ENCODE measurements at places on chromosomes 16 and 17. TPM values are rescaled to one million over a fixed set of nuclear protein-coding genes. Genes with fewer than 3 reads are reported as not detected.
A peak's percentile ranks its signal among the peaks of the same experiment; 100 is the strongest.

DNA sequence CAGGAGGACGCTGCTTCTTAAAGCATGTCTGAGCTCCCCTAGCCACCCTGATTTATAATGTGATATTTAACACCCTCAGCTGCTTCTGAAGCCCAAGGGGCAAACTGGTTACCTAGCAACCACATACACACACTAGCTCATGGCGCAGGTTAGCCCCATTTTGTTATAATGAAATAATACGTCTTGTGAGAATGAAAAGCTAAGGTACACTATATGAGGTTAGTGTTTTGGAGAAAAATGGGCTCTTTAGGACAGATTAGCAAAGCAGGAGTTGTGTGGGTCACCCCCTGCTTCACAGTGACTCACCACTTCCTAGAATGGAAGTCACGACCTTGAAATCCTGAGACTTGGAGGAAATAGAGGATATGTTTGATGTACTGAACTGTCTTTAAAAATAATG, 404.8 kb upstream of the HSBP1 start:
- DNase-seq: no peak

Gene SLFN5
- total RNA-seq: 0.07 TPM

DNA sequence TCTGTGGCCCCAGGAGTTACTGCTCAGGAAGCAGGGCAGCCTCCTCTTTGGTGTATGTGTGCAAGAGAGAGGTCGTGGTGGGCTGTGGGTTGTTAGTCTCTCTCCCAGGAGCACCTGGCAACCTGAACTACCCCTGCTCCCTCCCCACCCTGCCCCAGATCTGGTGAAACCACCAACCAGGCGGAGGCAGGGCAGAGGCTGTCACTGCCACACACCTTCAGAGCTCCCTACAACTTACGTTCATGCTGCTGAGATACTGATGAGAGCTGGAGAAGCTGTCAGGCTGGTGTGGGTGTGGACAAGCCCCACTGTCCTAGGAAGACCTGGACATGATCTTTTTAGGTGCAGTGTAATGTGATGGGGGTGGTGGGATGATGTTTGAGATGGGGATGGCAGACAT, 24.3 kb downstream of the GOSR2 start:
- DNase-seq: no peak

- no peak for DNase-seq
Observed at GRCh38 chr16:68369697-68370580, 59.1 kb downstream of the PRMT7 start.

DNA sequence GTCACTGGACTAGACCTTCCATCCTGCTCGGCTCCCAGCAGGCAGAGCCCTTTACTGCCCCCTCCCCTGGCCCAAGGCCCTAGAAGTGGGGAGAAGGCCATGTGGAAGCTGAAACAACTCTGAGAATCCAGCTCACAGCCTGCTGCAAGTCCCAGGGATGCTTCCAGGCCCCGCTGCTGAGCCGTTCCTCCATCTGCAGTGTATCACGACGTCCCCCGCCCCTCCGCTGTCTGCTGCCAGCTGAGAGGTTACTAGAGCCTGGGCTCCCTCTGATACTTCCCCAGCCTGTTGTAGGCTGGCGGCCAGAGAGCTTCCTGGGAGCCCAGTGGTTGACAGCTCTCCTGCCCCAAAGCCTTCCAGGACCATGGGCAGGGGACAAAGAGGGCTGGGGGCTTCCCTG, 118.2 kb downstream of the MGAT5B start:
- DNase-seq: no peak

- DNase-seq: no peak
Observed at GRCh38 chr16:11190588-11191560, 65.1 kb downstream of the SOCS1 start.

GRCh38 chr16:75237398-75238131, 13.9 kb downstream of the BCAR1 start:
- DNase-seq: no peak

DNA sequence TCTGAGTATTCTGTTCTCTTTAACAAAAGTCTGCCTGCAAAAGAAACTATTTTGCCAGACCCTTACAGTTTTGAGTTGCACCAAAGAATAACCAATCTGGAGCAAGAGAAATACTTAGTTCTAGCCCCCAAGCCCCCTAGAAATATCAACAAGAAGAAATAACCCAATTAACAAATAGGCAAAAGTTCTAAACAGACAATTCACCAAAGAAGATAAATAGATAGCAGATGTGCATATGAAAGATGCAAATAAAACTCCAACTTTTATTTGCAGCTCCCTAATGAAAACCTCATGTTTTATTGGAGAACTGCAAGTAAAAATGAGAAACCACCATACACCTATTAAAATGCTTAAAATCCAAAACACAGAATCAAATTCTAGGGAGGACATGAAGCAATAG, 1308.0 kb downstream of the CDH11 start:
- no peak for DNase-seq

GRCh38 chr16:5032748-5033167, 977 bp downstream of the NAGPA start:
- no peak for DNase-seq

- DNase-seq: peak; percentile 63
Observed at GRCh38 chr16:87930456-87930855, 5.9 kb downstream of the CA5A start.

Gene GSE1
- total RNA-seq: 6.0 TPM

Gene CSH2
- total RNA-seq: not detected

- peak; percentile 11 for DNase-seq
Observed at GRCh38 chr16:14148016-14148415, 76.9 kb downstream of the MRTFB start.

GRCh38 chr17:78715876-78716275, 66.2 kb downstream of the CYTH1 start:
- DNase-seq: no peak

Gene CIITA
- 96.5 TPM for total RNA-seq

GRCh38 chr16:21300309-21301167, 22.4 kb upstream of the CRYM start:
- DNase-seq: peak; percentile 94

DNA sequence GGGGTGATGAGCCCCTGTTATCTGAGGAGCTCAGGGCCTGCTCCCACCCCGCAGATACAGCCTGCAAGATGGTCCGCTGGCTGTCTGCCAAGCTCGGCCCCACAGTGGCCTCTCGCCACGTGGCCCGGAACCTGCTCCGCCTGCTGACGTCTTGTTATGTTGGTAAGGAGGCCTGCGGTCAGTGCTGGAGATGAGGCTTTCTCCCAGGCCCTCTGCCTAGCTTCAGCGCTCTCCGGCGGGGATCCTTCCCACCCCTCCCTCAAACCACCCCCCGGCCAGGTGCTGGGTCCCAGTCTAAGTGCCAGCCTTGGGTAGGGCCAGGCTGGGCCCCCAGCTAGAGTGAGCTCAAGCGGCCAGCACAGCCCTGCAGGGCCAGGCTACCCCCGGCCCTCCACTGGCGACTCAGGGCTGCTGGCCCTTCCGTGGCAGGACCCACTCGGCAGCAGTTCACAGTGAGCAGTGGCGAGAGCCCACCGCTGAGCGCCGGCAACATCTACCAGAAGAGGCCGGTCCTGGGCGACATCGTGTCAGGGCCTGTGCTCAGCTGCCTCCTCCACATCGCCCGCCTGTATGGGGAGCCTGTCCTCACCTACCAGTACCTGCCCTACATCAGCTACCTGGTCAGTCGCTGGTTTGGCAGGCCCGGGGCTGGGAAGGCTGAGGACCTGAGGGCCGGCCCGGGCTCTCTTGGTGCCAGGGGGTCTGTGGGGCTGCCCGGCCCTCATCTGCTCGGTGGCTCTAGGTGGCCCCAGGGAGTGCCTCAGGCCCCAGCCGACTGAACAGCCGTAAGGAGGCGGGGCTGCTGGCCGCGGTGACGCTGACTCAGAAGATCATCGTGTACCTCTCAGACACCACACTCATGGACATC, 6.1 kb downstream of the WDR81 start:
- DNase-seq: peak; percentile 33

Gene PKMYT1
- 17.6 TPM for total RNA-seq

Gene C16orf78
- total RNA-seq: not detected

Gene ZNF23
- 13.6 TPM for total RNA-seq

Gene PTX4
- not detected for total RNA-seq

DNA sequence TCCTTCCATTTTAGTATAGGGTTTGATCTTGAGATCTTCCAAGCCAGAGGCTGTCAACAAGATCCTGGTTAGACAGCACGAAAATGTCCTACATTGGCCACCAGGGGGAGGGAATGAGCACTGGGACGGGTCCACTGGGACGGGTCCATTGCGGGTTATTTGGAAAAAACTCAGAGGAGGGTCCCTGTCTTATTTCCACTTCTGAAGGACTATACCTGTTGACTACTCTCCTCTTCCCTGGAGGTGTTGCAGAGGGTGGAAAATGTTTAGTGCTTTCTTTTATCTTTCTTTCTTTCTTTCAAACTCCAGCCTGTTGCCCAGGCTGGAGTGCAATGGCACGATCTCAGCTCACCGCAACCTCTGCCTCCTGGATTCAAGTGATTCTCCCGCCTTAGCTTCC, 2.5 kb downstream of the TTLL6 start:
- DNase-seq: peak; percentile 77

- no peak for DNase-seq
Observed at GRCh38 chr16:12150600-12150999, 174.1 kb downstream of the SNX29 start.

Gene NPIPB9
- 1.6 TPM for total RNA-seq

- no peak for DNase-seq
Observed at GRCh38 chr17:44086364-44087311, 16.1 kb downstream of the G6PC3 start.

- DNase-seq: peak; percentile 81
Observed at GRCh38 chr17:16352303-16352666, 984 bp downstream of the CENPV start.

Gene PIGL
- total RNA-seq: 48.2 TPM

Gene LYRM9
- total RNA-seq: 0.97 TPM

Gene INPP5K
- total RNA-seq: 102 TPM

Gene CACNG3
- total RNA-seq: not detected
